ENCODE measurements at places on chromosomes 3 and 15. TPM values are rescaled to one million over a fixed set of nuclear protein-coding genes. Genes with fewer than 3 reads are reported as not detected.
A peak's percentile ranks its signal among the peaks of the same experiment; 100 is the strongest.

Gene ADAMTS9
- total RNA-seq, result 0.05 TPM

Gene FYCO1
- 15.8 TPM for total RNA-seq

GRCh38 chr3:187935623-187936156 is 190.4 kb upstream of the BCL6 start:
- no peak for DNase-seq
- H3K36me3 ChIP-seq, result no peaks in the 10 kb centered on the region
- H3K4me1 ChIP-seq, result no peaks in the 10 kb centered on the region
- no peak overlapping the region for H3K4me3 ChIP-seq
- no peaks in the 10 kb centered on the region for H3K27me3 ChIP-seq
- H3K27ac ChIP-seq, result no peak overlapping the region

GRCh38 chr3:33982269-33982798 is 183.9 kb downstream of the PDCD6IP start:
- no peaks in the 10 kb centered on the region for H3K36me3 ChIP-seq
- no peak overlapping the region for H3K27ac ChIP-seq
- peaks cover 3% of the 10 kb centered on the region for H3K27me3 ChIP-seq
- H3K4me1 ChIP-seq, result no peaks in the 10 kb centered on the region

Gene AADAC
- 3.8 TPM for total RNA-seq

Gene POLR2M
- 86.2 TPM for total RNA-seq

DNA sequence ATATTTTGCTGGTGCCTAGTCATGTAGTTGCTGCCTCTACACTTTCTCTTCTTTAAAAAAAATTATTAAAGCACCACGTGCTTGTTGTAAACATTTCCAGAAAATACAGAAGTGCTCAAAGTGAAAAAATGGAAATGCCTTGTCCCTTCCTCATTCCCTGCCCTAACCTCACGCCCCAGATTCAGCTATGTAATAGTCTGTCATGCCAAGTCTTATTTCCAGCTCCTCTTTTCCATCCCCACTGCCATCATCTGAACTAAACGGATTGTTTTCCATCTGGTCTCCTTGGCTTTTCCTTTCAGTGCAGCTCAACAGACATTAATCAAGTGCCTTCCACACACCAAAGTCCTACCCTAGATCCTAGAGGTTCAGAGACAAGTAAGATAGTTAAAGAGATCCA is 15.5 kb downstream of the ZNF774 start:
- no peaks in the 10 kb centered on the region for H3K36me3 ChIP-seq
- no peaks in the 10 kb centered on the region for H3K27me3 ChIP-seq
- H3K4me3 ChIP-seq, result no peak overlapping the region
- peaks cover 16% of the 10 kb centered on the region for H3K4me1 ChIP-seq
- DNase-seq, result no peak

DNA sequence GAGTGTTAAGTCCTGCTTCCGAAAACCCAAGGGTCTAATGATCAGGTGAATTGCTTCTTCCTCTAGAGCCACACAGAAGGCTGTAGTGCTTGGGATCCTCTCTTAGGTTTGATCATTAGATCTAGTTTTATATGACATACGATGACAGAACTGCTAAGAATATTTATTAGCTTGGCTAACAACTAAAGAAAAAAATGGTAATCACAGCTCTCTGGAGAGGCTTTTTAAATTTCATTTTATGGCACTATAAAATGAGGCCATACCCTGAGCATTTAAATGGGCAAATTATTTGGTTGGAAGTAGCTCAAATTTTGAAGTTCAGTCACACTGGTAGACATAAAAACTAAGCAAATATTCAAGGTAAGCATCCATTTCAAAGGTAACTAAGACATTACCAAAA is 482.5 kb upstream of the WNT5A start:
- no peaks in the 10 kb centered on the region for H3K36me3 ChIP-seq
- no peaks in the 10 kb centered on the region for H3K4me1 ChIP-seq

Gene UROC1
- not detected for total RNA-seq

DNA sequence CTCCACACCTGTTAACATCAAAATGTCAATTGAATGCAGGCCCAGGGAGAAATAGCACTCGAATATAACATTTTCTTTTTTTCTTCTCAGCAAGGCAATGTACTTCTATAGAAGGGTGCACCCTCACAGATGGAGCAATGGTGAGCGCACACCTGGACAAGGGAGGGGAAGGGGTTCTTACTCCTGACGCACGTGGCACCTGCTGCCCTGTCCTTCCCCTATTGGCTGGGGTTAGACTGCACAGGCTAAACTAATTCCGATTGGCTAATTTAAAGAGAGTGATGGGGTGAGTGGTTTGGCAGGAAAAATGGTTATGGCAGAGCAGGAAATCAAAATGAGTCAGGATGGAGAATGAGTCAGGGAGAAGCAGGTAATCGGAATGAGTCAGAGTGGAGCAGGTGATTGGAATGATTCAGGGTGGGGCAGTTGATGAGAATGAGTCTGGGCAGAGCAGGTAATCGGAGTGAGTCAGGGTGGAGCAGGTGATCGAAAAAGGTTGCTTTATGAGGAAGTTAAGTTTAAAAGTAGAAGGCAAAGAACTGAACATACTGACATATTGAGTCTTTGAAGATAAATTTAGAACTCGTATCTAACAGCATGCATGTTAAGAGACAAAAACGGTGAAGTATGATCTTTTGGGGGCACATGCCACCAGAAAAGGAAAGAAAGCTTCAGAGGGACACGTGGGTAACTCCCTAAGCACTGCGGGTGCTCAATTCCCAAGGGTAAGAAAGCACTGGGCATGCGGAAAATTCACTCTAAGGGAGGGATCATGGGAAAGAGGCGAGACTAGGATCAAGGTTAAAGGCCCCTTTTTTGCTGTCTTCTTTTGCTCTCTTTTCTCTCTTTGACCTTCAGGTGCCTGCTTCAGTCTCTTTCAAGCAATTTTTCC is 72.9 kb upstream of the GALNT15 start:
- no peaks in the 10 kb centered on the region for H3K27me3 ChIP-seq
- H3K4me3 ChIP-seq, result peak overlapping the region; percentile 40
- peaks cover 13% of the 10 kb centered on the region for H3K4me1 ChIP-seq
- peak; percentile 97 for DNase-seq

Gene PLSCR5
- not detected for total RNA-seq

Gene GCHFR
- 1.5 TPM for total RNA-seq

DNA sequence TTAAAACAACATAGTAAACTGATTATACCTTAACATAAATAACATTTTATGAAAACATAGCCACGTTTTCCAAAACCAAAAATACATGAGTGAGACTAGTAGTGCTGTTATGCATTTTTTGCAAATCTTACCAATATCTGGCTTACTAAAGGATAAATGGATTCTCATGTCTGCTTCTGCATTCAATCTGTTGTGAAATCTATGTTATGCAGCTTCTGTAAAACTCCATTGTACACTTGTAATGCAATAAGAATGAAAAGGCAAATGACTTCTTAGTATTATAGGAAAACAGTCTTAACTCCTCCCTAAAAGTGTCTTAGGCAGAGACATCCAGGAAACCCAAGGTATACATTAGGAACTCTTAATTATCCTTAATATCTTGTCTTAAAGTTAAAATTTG is 330.9 kb upstream of the THBS1 start:
- no peak overlapping the region for H3K4me3 ChIP-seq
- H3K27ac ChIP-seq, result no peak overlapping the region
- no peak for DNase-seq
- H3K36me3 ChIP-seq, result no peaks in the 10 kb centered on the region
- H3K27me3 ChIP-seq, result no peaks in the 10 kb centered on the region

DNA sequence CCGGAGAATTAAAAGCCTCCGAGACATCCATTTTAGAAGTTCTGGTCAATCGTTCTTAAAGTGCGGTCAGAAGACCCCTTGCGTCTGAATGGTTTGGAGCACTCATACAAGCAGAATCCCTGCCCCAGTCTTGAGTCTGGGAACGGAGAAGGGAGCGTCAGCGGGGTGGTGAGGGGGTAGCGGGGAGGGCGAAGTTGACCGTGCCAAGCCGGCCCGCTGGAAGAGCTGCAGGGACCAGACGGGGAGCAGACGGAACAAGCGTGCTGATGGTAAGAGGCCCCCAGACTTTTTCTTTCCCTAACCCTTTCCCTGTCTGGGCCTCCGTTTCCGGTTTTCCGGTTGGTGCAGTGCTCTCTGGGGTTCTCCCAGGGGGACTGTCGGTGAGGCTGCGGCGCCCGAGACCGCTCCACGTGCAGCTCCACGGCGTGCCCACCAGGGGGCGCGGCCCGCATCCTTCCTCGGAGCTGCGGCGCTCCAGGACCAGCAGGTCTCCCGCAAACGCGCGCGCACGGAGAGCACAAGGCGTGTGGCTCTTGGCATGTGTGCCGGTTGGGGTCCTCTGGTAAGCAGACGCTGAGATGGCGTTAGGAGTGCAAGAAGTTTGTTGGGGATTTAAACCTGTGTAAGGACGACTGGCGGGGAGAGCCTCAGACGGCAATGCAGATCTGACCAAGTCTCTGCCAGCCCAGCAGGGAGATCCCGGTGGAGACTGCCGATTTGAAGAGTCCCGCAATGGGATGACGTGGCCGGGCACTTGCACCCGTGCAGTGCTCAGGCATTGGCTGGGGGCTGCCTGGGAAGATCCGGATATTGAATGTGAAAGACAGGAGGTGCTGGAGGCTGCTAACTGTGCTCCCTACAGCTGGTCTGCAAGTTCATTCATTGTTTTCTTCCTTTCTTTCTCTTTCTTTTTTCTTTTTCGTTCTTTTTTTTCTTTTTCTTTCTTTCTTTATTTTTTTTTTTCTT is 19.2 kb upstream of the CORO2B start:
- H3K27me3 ChIP-seq, result no peaks in the 10 kb centered on the region
- DNase-seq, result peak; percentile 56
- H3K36me3 ChIP-seq, result no peaks in the 10 kb centered on the region

- peaks cover 5% of the 10 kb centered on the region for H3K36me3 ChIP-seq
- no peak overlapping the region for H3K27ac ChIP-seq
- H3K27me3 ChIP-seq, result no peaks in the 10 kb centered on the region
- H3K4me1 ChIP-seq, result no peaks in the 10 kb centered on the region
- no peak for DNase-seq
These were observed 5.7 kb upstream of the STAB1 start for GRCh38 chr3:52489453-52489852.

Gene CSPG4
- total RNA-seq, result 18.1 TPM

Gene PLIN1
- total RNA-seq, result 0.32 TPM

DNA sequence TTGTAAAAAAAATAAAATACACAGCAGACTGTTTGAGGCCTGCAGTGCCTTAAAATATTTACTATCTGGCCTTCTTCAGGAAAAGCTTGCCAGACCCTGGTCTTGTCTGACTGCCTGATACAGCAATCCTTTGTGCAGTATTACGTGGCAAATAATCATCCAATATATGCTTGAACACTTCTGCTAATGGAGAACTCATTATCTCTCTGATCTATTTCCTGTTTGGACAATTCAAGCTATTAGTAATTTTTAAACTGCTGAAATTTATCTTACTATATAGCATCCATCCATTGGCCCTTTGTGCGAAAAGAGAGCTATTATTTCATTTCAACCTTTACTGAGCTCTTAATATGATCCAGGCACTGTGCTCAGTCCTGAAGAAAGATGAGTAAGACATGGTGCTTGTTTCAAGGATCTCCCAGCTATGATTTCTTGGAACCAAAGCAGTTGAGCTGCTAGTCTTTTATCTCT is 15.9 kb downstream of the ATG7 start:
- H3K36me3 ChIP-seq, result peaks cover under 1% of the 10 kb centered on the region
- H3K4me3 ChIP-seq, result no peak overlapping the region
- no peaks in the 10 kb centered on the region for H3K27me3 ChIP-seq

GRCh38 chr3:20324664-20325478 is 138.9 kb upstream of the SGO1 start:
- no peaks in the 10 kb centered on the region for H3K4me1 ChIP-seq
- DNase-seq, result no peak
- H3K36me3 ChIP-seq, result no peaks in the 10 kb centered on the region
- no peak overlapping the region for H3K27ac ChIP-seq
- no peak overlapping the region for H3K4me3 ChIP-seq

Gene IGSF11
- total RNA-seq, result not detected

Gene POPDC2
- total RNA-seq, result 1.6 TPM

- H3K4me1 ChIP-seq, result peaks cover 12% of the 10 kb centered on the region
- H3K27me3 ChIP-seq, result no peaks in the 10 kb centered on the region
- H3K4me3 ChIP-seq, result no peak overlapping the region
- H3K27ac ChIP-seq, result no peak overlapping the region
These were observed 104.2 kb downstream of the DGKG start for GRCh38 chr3:186257866-186258265.

DNA sequence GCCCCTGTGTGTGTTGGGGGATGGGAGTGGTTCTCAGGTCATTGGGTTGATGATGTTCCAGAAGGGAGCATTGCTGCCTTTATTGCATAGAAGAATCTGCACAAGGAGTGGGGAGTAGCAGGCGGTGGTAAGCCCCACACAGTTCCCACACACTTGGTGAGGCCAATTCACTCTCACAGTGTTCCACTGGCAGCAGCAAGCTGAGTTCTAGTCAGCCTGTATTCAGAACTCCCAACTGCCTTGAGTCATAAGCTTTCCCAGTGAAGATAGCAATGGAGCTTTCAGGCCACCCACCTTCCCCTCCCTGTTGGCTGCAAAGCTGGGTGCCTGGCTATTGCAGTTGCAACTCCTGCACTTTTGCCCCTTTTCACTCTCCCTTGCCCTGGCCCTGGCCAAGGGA is 181.1 kb upstream of the RBMS3 start:
- no peak for DNase-seq
- H3K27ac ChIP-seq, result no peak overlapping the region
- no peaks in the 10 kb centered on the region for H3K4me1 ChIP-seq
- H3K36me3 ChIP-seq, result no peaks in the 10 kb centered on the region
- H3K4me3 ChIP-seq, result no peak overlapping the region

- no peaks in the 10 kb centered on the region for H3K36me3 ChIP-seq
- no peak overlapping the region for H3K4me3 ChIP-seq
- no peak overlapping the region for H3K27ac ChIP-seq
- H3K27me3 ChIP-seq, result peaks cover 20% of the 10 kb centered on the region
These were observed 168.8 kb upstream of the TLE3 start for GRCh38 chr15:70266412-70267121.

DNA sequence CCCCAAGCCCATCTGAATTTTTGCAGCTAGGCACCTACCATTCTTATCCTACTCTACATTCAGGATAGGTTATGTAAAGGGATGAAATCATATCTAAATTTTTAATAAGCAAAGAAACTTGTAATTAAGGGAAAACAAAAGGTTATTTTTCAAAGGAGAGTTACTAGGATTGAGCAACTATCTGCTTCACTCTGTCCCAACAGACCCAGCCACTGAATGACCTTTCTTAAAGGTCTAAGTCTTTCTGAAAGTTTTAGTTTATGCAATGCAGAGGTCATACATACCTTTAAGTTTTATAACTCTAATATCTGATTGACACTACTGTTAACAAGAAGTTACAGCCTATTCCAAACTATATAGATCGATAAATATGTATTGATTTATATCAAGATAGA is 209.2 kb upstream of the CTNNB1 start:
- no peaks in the 10 kb centered on the region for H3K36me3 ChIP-seq
- no peak overlapping the region for H3K4me3 ChIP-seq
- no peak for DNase-seq
- no peak overlapping the region for H3K27ac ChIP-seq

DNA sequence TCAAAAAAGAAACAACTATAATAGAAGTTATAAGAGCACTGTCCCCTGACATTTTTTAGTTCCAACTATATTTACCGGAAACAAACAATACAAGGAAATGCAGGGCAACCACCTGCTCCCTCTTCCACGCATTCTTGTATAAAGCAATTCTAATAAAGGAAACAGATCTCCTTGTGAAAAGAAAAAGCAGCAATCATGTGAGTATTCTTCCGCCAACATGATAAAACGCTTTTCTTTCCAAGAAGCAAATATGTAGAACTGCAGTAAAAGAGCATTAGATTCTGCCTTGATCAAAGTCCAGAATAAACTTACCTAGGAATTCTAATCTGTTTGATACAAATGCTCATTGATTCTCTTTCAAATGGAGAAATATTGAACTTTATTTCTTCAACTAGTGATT is 230.3 kb downstream of the CNTN3 start:
- no peak overlapping the region for H3K27ac ChIP-seq
- H3K4me1 ChIP-seq, result no peaks in the 10 kb centered on the region
- no peaks in the 10 kb centered on the region for H3K27me3 ChIP-seq
- no peak overlapping the region for H3K4me3 ChIP-seq

Gene KBTBD12
- total RNA-seq, result not detected

All from HCT116 (cell line).